ENCODE measurements at places on chromosomes 1 and 21.
A peak's percentile ranks its signal among the peaks of the same experiment; 100 is the strongest.

DNA sequence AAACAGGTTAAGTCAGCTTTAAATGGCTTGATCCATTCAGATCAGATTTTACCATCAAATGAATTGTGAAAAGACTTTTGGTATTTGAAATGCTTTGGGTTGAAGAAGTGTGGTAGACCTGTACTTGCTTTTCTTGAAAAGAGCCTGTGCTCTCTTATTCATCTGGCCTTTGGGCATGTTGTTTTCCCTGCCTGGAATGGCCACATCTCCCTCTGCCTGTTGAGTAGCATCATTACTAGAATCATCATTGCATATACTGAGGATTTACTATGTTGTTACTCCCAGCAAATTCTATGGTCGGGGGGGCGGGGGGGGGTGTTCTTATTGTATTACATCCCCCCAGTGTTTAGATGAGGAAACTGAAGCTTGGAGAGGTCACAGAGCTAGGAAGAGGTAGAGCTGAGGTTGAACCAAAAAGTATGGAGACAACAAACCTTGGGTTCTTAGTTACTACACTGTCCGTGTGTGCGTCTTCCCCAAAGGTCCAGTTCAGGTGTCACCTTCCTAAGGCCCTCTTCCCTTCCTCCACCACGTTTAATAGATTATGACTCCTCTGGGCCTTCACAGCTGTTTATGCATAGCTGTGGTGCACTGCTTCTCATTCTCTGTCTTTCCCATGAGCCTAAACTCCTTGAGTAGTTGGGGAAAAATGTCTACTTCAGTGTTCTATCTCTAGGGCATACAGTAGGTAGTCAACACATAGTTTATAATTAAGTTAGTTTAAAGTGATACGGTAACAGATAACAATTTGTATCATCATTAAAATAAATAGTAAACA, 246.4 kb upstream of the HOOK1 start:
- DNase-seq: no peak

DNA sequence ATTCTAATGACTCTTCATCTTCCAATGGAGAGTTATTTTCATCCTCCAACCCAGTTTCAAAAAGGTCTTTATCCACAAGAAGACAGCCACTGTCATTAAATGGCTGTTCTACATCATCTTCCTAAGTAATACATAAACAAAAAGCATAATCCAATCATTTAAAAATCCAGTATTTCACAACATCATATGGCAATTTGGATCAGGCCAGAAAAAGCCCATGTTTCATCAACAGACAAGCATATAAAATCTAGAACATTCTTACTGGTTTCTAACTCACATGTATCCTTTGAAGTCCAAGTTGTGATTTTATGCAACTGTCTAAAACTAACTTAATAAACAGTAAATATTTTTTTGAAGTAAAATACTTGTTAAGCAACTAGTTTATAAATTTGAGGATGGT, 6.6 kb downstream of the CLSPN start:
- no peak for DNase-seq

- peak; percentile 73 for DNase-seq
Measured at GRCh38 chr1:160997323-160998038, 23.5 kb downstream of the F11R start.

DNA sequence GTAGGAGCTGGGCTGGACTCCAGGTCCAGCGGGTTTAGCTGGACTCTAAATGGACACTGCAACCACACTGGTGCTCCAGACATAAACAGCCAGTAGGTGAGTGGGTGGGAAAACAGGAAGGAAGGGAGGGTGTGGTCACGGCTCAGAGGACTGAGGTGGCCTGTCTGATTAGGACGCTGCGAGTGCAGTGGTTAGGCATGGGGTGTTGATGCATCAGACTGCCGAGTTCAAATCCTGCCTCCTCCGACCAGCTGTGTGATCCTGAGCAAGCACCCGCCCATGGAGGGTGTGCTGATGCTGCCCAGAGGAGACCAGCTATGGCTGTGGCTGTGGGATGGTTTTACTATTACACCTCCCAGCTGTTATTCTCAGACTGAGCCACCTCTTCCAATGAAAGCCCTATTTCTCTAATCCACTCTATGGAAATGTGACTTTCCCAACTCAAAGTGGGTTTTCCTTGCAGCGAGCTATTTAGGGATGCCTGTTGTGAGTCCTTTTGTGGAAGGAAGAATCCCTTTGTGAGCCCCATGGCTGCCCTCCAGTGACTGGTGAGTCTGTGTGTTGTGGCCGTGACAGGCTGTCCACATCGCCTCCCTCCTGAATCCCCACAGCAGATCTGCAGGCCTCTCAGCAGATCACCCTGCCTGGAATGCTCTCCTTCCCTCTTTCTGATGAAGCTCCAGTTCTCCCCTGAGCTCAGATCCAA, 56.6 kb upstream of the EDN2 start:
- DNase-seq: peak; percentile 17

DNA sequence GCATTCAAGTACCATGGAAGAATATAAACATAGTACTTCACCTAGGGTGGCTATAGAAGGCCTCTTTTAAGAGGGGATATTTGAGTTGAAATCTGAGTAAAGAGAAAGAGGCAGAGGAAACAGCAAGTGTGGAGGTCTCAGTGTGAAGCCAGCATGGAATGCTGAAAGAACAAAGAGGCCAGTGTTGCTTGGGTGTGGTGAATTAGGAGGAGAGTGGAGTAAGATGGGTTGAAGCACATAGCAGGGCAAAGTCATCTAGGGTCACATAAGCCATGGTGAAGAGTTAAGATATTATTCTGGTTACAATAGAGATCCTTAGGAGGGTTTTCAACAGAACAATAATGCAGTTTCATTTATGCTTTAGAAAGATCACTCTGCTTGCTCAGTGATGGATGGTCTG, 37.5 kb downstream of the C1orf141 start:
- DNase-seq: no peak

- DNase-seq: no peak
Measured at GRCh38 chr1:16967095-16967575, 13.3 kb downstream of the MFAP2 start.

DNA sequence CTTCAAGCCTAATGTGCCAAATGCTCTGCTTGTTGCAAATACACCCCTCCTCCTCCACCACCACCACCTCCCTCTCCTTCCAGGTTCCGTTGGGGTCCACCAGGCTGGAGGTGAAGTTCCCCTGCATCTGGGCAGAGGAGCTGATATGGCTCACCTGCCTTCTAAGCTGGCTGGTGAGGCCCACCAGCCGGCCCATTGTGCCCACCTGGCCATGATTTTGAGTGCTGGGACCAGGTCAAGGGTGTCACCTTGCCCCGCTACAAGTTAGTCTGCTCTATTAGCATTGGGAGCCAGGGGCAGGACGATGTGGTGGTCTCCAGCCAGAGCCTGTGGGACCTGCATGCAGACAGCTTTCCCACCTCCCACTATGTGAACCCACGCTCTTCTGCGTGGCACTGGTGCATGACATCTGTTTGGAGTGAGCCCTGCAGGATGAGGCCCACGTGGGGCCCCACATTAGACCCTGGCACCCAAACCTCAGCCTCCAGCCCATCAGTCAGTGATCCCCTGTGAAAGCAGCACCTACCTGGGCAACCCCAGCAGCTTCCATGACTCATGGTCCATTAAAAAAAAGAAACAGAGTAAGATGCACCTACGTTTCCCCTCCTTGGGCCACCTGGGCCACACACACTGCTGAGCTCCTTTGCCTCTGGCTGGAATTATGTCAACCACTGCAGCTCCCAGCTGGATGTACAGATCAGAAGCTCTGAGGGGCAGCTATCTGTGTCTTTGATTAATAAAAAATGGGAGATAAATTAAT, 15.6 kb upstream of the CDCP2 start:
- no peak for DNase-seq

GRCh38 chr1:154998818-154999570, 3.6 kb upstream of the ZBTB7B start:
- DNase-seq: peak; percentile 93

- no peak for DNase-seq
Measured at GRCh38 chr1:184082541-184083415, 31.2 kb downstream of the TSEN15 start.

- DNase-seq: peak; percentile 24
Measured at GRCh38 chr1:51410568-51411460, 80.5 kb upstream of the TTC39A start.

DNA sequence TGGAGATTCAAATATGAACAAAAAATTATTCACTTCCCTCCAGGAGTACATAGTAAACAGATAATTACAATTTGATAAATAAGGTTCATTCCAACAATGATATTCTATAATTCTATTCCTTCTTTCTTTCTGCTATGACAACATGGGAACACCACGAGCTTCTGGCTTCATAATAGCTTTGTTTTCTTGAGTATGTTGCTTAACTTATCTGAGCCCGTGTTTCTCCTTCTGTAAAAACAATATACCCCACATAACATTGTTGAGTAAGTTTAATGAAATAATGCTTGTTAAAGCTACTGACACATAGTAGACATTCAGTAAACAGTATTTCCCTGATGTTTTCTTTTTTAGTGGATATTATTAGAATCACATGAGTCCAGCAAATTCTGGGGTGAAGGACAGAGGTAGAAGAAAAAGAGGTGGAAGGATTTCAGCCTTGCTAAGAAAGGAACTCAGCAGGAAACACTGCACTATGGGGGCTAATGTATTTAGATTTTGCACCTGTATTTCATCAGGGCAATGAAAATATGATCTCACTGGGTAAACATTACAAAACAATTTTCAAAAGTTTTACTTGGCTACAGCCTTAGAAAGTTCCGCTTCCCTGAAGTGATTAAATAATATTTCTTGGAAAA, 430.8 kb upstream of the C1orf87 start:
- DNase-seq: no peak

DNA sequence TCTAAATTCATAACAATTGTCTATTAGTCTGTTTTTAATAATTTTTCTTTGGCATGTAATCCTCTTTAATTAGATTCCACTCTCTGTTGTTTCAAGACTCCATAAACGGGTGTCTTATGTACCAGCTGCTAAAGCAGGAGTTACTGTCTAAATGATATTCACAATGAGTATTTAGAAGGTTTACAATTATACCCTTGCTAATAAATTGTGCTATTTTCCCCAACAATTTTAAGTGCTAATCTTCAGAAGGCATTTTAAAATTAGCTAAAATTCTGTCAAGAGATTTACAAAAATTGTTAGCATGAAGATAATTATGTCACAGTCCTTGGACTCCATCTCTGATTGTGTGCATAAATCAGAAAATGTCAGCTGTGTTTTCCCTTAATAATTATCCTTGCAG, 83.7 kb downstream of the DPYD start:
- no peak for DNase-seq

DNA sequence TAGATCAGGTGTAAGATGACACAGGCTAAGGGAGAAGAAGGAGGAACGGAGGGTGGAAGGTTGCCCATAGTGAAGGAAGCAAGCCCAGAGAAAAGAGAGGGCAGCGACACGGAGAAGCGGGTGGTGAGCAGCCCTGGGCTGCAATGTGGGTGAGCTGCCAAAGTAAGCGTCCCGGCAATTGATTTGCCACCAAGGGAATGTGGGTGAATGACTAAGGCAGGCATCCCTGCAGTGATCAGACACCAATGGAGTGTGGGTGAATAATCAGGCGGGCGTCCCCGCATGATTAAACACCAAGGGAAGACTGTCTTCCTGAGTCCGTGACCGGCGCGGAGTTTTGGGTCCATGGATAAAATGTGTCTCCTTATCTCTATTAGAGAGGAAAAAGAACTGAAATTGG, 79.6 kb downstream of the UCHL5 start:
- DNase-seq: no peak

All from GM12865 (cell line).